GM06990 (cell line): ENCODE measurements at places on chromosomes 12 and 14.

DNA sequence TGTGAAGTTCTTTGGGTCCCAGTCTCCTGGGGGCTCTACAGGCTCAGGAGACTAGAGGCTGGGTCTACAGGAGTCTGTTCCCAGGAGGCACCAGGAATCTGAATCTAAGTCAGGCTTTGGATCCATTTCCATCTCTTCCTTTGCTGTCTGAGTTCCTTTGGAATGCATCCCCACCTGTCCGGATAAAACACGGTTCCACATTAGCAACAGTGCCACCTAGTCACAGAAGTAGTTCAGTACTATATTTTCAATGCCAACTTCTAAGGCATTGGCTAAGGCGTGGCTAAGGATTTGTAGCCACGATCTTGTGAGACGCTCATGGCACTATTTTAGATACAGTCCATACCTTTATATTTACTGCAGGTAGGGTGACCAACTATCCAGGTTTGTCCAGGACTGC lies 15.1 kb downstream of the ZC2HC1C start:
- DNase-seq: no peak

- peak; percentile 33 for DNase-seq
Measured at GRCh38 chr12:93572712-93573551, 457 bp downstream of the SOCS2 start.

GRCh38 chr12:131991816-131992430 lies 42.2 kb downstream of the EP400 start:
- no peak for DNase-seq

DNA sequence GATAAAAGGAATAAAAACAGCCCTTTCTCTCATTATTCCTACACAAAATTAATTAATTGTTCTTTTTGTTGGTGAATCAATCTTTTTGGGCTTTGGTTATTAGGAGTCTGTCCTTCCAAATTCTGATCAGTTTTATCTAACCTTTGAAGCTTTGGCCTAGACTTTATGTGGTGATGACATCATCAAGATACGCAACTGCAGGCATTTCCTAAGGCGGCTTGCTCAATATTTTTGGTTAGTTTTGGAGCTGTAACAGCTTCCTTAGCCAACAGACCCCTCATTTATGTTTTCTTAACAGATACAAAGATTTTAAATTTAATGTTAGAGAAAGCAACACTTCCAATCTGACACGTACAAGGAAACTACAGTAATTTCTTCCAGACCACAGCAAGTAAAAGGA lies 87.8 kb upstream of the PDE3A start:
- DNase-seq: no peak

DNA sequence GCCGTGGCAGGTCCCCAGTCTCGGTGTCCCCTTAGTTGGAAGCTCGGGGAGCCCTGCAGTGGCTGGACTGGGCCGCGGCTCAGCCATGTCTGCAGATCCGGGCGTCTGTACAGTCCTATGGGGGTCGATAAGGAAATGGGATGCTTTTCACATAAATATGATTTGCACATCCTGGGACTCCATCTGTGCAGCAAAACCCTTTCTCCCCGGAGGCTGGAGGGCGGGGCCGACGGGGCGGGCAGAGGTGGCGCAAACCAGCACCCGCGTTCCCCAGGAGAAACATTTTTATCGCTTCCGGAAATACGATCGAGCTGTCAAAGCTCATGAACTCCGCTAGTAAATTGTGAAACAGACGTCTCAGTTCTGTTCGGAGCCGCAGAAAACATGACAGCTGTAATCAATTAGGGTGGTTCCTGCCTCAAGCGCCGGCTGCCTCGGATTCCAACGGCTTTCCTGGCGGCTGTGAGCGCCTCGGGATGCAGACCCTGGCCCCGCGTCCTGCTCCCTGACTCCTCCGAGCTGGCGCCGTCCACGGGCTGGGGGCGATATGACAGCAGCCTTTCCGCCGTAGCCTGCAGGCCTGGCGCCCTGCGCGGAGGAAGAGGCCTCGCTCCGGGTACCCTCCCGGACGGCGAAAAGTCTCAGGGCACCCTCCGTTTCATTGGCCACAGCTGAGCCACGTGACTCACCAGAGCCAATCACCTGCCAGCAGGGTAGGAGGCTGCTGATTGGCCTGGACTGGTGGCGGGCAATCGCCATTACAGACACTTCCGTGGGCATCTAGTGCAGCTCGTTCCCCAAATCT lies 23.0 kb downstream of the DIO3 start:
- no peak for DNase-seq

DNA sequence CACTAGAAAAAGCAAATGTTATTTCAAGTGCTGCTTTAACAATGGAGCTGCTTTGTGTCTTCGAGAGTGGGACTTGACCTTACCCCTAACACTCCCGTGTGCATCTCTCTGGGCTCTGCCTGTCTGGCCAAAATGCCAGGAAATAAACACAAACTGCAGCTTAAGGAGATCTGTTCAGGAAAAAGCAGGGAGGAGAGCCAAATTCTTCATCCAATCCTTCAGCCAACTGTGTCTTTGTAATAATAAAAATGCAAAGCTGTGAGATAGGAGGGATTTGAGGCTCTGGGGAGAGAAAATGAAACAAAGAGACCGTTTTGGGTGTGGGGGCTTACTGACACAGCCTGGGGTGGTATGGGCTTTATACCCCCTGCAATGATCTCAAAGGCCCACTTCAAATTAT lies 85.8 kb upstream of the WSCD2 start:
- no peak for DNase-seq

DNA sequence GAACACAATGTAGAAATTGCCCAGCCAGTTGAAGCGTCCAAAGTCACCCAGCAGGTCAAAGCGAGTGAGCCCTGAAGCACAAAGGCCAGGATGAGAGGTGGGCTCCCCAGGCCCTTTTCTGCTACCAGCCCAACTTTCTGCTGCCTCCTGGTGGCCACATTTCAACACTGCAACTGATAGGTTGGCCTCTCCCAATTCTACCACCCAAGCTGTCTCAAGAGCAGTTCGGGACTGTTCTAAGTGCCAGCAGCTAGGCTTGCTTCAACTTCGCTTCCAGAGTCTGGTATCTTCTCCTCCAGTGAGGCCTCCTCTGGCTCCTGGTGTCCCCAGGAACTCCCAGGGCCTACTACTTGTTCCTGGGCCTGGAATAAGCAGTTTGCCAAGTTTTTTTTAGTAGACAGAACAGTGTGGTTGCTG lies 3.4 kb upstream of the DHH start:
- no peak for DNase-seq

- DNase-seq: no peak
Measured at GRCh38 chr12:119440803-119441360, 106.4 kb downstream of the CCDC60 start.

- DNase-seq: no peak
Measured at GRCh38 chr14:90175631-90176030, 80.7 kb upstream of the PSMC1 start.

- DNase-seq: no peak
Measured at GRCh38 chr12:10501030-10501429, 4.7 kb upstream of the EIF2S3B start.

DNA sequence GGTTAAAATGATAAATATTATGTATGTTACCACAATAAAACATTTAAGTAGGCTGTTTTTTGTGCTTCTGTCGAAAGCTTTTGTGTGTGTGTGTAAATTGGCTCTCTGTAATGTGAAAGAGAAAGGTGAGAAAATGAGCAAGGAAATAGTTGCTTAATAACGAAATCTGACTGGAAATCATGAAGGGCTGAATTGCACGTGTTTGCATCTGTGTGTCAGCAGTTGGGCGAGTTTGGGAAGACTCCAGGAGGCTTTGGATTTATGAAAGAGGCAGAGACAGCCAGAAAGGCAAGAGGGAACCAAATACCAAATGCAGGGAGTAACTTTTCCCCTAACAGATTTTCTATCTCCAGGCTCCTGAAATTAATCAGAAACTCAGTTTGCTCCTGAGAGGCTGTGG lies 47.2 kb upstream of the PLEKHG3 start:
- DNase-seq: no peak

GRCh38 chr14:104103446-104104075 lies 18.1 kb downstream of the ASPG start:
- no peak for DNase-seq

DNA sequence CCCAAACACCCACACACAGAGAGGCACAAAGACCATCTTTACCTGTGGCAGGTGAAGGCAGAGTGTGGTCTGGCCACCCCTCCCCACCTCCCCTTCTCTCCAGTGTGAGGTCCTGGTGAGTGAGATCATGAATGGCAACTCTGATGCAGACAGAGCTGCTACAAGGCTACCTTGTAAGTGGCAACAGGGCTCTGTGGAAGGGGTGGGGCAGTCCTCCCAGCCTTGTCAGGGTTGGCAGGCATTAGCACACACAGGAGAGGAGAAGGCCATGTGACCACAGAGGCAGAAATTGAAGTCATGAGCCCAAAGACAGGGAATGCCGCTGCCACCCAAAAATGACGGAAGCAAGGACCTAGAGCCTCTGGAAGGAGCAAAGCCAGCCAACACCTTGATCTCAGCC lies 30.7 kb downstream of the VWF start:
- DNase-seq: no peak

- no peak for DNase-seq
Measured at GRCh38 chr12:109726511-109727038, 12.9 kb downstream of the FAM222A start.

GRCh38 chr12:103642240-103642864 lies 55.3 kb downstream of the STAB2 start:
- no peak for DNase-seq

DNA sequence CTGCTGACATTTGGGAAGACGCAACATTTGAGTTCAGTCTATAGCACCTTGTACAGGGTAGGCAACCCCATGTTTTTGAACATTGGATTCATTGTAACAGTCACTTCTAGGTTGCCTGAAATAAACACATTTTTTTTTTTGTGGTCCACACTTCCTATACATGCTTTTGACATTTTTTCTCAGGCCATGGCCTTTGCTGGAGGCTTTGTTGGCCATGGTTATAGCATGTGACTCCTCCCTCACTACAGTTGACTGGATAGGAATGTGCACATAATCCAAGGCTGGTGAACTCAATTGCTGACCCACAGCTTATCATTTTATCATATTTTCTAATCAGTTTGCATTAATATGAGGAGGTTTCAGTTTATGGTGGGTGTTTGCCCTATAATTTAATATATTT lies 60.6 kb downstream of the TMEM117 start:
- DNase-seq: no peak

GRCh38 chr12:88172844-88173407 lies 30.8 kb downstream of the TMTC3 start:
- DNase-seq: no peak

DNA sequence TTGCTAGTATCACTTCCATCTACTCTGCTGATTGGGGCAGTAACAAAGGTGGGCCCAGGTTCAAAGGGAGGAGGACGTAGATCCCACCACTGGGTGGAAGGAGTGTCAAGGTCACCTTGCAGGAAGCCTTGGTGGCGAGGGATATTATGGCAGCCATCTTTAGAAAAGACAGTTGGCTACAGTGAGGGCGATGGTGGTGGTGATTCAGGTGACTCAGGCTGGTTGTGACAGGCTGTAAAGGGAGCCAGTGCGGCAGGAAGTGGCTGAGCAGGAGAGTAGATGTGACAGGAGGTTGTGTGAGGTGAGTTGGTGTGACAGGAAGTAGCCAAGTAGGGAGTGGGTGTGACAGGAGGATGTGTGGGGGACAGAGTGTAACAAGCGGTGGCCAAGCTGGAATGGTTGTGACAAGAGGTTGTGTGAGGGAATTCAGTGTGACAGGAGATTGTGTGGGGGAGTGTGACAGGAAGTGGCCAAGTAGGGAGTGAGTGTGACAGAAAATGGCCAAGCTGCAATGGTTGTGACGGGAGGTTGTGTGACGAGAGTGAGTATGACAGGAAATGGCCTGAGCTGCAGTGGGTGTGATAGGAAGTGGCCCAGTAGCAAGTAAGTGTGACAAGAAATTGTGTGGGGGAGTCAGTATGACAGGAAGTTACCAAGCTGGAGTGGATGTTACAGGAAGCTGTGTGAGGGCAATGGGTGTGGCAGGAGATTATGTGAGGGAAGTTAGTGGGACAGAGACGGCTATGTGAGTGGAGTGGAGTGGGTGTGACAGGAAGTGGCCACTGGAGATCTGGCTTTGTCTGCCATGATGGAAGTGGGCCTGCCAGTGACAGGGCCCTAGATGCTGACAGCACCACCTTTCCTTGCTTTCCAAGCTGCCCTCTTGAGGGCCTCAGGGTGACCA lies 136.5 kb upstream of the MYL2 start:
- DNase-seq: peak; percentile 48

- no peak for DNase-seq
Measured at GRCh38 chr14:71248194-71248593, 340.9 kb downstream of the PCNX1 start.

GRCh38 chr14:103121846-103122584 lies 1.2 kb upstream of the TNFAIP2 start:
- DNase-seq: no peak

DNA sequence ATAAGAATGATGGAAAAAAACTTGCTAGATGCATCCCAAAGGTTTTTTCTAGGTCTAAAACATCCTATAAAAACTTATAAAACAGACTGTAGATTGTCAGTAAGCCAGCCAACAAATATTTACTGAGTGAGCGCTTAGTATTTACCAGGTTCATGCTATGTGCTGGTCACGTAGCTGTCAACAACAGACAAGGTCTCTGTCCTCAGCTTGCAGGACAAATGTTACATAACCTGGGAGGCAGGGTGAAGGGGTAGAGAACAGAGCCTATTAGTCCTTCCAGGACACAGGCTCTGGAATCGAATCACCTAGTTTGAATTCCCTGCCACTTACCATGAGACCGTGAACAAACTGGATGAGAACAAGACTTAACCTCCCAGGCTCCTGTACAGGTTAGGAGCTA lies 6.4 kb downstream of the NFYB start:
- DNase-seq: no peak

GRCh38 chr12:38998887-38999482 lies 93.6 kb upstream of the CPNE8 start:
- no peak for DNase-seq

DNA sequence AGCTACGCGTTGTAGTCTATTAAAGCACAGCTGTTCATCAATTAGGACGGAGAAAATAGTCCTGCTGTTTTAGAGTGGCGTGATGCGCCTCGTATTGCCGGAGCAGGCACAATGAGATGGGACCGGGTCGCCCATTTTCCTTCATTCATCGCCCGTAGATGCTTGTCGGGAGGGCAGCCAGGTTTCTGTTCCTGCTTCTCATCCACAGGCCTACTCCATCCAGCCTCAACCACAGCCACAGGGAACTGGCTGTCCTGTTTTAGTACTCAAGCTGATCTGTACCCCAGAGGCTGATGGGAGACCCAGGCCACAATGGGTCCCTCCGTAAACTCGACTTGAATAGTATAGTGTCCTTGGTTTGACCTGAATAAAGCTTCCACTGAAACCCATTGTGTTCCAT lies 264.0 kb downstream of the VRK1 start:
- DNase-seq: no peak

DNA sequence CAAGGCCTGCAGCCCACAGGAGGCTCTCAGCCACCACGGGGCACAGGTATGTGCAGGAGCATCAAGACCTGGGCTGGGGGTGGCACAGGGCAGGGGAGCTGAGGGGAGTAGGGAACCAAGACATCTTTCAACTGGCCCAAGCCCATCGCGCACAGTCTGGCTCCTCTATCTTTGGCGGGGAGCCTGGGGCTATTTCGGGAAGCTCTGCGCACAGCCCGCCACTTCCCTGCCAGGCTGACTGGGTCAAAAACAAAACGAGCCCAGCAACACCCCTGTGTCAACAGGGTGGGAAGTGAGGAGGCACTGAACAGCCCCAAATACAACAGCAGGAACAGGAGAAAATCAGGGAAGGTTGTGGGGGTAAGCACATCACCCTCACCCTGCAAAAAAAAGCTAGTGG lies 83.9 kb downstream of the ARL6IP4 start:
- DNase-seq: no peak

GRCh38 chr12:129659961-129660622 lies 243.7 kb downstream of the TMEM132D start:
- DNase-seq: no peak
